ENCODE measurements at places on chromosomes 1 and 21.
A peak's percentile ranks its signal among the peaks of the same experiment; 100 is the strongest.

DNA sequence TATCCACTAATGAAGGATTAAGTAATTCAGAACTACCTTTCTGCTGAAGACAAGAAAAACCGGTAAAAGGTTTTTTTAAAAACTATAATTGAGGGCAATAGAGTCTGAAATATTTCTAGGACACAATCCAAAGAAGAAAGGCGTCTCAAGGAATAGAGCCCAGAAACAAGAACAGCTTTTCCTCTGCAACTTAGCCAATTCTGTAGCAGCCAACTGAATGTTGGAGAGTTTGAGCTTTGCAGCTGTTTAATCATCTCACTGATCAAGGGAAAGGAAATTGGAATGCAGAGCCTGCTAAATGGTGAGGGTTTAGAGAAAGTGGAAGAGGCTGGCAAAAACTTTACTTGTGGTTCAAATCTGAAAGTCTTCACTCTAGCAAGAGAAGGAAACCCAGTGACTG, 818.9 kb downstream of the KCNT2 start:
- no peak for DNase-seq

DNA sequence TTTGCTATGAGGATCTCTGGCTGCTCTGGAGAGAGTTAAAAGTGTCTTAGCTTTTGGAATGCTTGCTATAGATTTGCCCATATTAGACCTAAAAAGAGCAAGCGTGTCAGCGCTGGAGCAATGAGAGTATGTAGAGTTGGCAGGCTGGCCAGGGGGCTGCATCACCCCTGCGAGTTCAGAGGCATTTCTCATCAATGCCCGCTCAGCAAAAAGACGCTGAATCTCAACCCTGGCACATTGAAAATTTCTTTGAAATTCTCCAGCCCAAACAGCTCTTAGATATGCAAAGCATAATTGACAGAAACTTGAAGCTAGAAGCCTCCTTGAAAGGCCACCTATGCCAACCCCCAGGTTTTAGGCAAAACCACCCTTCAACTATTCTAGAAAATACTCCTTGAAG, 135.5 kb upstream of the F3 start:
- no peak for DNase-seq

DNA sequence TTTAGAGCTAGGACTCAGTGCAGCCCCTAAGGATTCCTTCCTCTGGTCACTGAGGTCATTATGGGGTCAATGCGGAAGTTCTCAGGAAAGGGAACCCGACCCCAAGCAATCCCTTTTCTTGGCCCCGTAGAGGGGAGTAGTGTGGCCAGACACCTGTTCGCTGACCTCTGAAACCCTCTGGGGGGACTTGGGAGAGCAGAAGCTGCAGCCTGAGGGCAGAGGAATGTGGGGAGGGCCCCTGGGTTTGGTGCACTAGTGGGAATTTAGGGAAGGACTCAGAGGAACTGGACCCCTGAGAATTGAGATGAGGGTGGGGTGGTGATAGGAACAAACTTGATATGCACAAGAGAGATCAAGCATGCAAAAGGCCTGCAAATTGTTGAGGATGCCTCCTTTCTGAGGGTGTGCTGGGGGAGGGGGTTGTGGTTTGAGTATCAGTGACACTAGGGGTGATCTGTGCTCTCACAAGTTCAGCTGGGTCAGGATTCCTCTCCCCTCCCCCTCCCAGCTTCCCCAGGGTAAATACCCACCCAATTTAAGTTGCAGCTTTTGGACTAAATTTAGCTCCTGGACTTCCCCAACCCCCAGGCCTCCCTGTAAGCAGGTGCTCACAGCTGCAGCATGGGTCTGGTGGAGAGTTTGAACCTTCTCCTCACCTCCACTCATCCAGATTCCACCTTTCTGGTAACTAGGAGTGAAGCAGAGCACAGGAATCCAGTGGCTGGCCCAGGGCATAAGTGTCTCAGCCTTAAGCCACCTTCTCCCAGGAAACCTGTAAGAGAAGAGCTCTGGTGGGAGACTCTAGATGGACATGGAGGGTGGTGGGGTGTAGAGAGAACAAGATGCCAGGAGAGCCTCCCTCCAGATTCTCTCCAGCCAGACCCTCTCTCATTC, 13.5 kb downstream of the ADAMTSL4 start:
- DNase-seq = no peak

DNA sequence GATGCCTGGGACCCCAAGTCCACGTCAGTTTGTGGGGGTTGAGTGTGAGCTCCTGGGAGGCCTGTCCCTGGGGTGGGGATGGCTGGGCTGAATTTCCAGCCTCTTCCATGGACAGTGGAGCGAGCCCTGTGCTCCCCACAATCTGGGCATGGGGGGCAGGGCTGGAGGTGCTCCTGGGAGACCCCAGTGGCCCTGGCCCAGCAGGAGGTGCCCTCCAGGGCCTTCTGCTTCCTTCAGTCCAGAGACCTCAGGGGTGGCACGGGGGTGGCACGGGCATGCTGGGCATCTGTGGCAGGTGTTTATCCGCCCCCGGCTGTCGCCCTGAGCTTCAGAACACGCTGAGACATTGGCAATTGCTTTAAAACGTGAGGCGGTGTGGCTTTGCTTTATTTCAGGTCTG, 40.9 kb downstream of the MORN1 start:
- DNase-seq = no peak

DNA sequence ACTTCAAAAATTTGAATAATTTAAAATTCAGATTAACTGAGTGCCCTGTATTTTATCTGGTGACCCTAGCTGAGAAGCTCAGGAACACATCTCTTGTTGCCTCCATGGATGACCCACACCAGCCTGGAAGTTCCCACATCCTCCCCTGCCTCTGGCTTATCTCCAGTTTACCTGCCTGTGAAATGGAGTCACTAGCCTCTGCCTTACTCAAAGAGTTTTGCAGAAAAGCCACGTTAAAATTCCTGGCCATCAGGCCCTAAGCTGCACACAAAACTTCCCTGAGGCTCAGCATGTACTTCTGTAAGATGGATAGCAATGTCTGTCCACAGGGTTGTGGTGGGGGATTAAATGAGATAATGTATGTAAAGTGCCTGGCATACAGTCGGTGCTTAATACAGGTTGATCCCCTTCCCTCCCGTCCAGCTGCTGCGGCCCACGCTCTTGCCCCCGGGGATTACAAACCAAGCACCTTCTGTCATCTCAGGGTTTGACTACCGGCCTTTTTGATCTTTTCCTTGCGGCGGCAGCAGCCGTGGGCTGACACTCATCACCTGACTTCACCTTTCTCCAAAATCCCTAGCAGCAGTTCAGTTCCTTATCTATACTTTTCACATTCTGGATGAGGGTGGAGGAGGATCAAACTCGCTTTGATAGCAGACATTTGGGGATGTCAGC, 136.5 kb downstream of the CSMD2 start:
- DNase-seq = no peak

- DNase-seq = no peak
Measured at GRCh38 chr1:91750398-91750996, 135.5 kb downstream of the TGFBR3 start.

GRCh38 chr1:232797856-232798510, 7.2 kb upstream of the MAP10 start:
- no peak for DNase-seq

DNA sequence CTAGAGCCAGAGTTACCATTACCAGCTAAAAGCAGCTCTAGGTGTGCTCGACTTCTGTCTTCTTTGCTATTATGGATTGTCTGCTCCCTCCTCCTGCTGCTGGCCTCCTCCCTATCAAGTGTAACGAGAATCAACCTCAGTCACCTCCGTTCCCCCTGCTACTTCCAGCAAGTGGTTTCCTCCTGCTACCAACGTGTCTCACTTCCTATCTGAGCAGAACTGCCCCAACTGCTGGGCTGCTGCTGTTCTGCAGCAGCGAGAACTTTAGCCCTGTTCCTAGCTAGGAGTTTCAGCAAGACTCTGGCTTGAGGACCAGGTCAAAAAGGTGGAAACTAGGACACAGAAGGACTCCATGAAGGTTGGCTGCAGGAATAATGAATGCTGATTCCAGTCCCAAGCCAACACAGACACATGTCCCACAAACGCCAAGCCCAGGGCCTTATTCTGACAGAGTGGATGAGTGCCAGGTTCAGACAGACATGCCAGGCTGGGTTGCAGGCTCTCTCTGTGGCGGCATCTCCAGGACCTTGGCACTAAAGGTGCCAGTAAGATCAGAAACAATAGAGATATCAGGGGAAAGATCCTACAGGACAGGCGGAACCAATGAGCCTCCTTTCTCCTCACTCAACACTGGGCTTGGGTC, 46.9 kb downstream of the CD34 start:
- no peak for DNase-seq

- peak; percentile 44 for DNase-seq
Measured at GRCh38 chr1:51570063-51570710, 46.7 kb upstream of the OSBPL9 start.

DNA sequence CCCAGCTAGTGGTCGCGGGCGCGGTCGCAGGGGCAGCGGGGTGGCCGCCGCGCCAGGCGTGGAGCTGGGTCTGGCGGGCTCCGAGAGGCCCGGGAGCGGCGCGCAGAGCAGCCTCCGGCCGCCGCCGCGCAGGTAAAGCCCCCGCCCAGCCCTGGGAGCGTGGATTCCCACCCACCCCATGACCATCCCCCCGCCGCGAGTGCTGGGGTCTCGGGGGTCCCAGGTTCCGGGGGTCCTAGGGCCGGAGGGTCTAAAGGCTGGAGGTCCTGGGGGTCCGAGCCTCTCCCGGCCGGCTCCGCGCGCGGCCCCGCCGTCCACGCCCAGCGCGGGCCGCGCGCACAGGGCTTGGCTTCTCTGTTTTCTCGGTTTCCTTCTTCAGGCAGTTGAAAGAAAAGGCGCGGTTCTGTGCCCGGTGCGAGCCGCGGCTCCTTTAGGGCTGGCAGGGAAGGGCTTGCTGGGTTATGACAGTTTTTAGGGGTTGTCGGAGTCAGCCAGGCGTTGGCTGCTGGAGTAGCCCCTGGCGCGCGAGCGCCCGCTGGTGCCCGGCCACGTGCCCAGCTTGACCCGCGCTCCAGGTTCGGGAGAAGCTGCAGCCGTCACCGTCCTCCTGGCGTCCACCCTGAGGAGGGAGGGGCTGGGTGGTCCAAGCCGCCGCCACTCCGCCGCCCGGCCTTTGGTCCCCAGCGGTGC, 359 bp downstream of the LRRC3 start:
- DNase-seq = peak; percentile 19

DNA sequence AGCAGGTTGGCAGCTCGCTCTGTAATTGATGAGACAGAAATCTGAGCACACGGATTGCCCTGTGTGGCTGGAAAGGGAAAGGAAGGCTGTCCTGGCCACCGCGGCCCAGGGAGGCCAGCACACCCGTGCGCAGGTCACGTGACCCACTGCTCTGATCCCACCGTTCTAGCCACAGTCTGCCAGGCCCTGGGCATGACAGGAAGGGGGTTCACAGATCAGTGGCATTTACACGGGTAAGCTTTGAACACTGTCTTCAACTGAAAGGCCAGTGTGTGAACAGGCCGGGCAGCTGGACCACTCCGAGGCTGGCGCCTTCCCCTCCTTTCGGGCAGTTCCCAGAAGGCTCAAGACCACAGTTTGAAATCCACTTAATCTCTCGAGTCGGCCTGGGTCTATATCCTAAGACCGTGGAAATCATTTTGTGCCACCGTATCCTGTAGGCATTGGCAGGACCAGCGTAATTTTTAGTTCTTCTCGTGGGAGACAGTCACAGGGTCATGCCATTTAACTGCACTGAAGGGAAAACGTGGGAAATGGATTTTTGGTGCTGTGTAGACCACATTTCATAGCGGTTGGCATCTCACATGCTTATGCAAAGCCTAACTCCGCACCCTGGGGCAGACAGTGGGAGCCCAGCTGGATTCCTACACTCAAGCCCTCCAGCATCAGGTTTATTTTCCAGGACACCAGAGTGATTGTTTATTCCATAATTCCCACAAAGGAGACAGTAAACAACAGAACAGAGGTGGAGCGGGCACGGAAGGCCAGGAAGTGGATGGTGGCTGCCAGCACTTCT, 3.1 kb upstream of the ADARB1 start:
- DNase-seq = no peak

- no peak for DNase-seq
Measured at GRCh38 chr1:228964178-228965089, 229.2 kb downstream of the RHOU start.

DNA sequence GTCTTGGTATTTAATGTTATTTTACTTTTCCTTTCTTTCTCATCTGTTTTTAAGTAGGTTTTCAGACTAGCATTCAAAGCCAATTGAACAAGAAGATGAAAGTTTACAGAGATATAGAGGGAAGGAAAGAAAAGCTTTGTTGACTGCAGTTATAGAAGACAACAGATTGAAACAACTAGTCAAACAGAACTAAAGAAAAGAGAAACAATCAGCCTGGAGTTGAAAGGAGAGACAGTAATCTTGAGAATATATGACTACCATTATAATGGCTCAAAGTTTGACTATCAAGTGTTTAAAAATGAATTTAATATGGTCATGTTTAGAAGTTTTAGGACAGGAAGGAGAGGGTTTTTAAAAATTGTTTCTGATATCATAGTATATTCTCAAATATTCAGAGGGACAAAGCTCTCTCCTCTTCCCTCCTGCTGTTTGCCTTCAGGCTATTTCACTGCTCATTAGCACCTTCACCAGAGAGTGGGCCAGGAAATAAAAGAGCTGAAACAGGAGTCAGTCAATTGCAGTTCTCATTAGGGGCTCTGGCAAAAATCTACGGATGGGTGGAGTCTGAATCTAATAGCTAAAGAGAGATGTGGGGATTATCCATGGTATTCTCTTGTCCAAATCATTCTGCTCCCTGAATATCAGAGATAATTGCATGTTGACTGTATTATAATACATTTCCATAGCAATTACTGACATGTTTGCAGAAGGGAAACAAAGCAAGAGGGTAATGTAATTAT, 577.8 kb downstream of the BRINP3 start:
- no peak for DNase-seq

DNA sequence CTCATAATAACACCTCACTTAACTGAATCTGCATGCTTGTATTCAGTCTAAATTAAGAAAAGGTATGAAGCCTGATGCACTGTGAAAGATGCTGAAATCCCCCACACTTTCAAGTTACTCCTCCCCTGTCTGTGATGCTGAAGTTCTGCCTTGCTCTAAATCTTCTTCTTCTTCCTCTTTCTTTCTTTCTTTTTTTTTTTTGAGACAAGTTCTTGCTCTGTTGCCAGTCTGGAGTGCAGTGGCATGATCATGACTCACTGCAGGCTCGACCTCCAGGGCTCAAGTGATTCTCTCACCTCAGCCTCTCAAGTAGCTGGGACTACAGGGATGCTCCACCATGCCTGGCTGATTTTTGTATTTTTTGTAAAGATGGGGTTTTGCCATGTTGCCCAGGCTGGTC, 231.0 kb upstream of the B3GALT2 start:
- DNase-seq = no peak

DNA sequence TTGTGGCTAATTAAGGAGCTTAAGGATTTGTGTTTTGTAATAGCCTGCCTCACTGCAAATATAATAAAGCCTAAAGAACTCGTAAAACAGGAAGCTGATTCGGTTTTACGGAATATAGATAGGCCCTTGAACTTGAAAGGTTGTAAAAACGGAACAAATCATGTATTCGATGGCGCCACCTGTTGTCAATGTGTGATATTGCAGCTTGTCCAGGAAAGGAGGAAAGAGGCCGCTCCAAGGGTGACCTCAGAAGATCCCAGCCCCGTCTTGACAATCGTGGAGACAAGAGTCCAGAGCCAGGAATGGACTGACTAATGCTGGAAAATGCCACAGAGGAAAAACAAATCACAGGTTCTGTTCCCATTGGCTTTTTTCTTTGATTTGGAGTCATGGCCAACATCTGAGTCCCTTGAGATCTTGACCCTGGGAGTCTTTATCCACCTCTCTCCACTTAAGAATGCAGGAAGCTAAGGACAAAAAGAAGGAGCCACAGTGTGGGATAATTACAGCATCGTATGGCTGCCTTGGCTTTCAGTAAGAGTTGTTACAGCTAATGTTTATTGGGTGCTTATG, 7.0 kb upstream of the IGSF21 start:
- DNase-seq = peak; percentile 80

GRCh38 chr21:28538987-28539622, 453.6 kb downstream of the LTN1 start:
- DNase-seq = no peak
